A673 (cell line): ENCODE measurements at places on chromosomes 3 and 15. TPM values are rescaled to one million over a fixed set of nuclear protein-coding genes. Genes with fewer than 3 reads are reported as not detected.

- no peak for DNase-seq
Observed at GRCh38 chr3:48989126-48989795, 780 bp upstream of the P4HTM start.

DNA sequence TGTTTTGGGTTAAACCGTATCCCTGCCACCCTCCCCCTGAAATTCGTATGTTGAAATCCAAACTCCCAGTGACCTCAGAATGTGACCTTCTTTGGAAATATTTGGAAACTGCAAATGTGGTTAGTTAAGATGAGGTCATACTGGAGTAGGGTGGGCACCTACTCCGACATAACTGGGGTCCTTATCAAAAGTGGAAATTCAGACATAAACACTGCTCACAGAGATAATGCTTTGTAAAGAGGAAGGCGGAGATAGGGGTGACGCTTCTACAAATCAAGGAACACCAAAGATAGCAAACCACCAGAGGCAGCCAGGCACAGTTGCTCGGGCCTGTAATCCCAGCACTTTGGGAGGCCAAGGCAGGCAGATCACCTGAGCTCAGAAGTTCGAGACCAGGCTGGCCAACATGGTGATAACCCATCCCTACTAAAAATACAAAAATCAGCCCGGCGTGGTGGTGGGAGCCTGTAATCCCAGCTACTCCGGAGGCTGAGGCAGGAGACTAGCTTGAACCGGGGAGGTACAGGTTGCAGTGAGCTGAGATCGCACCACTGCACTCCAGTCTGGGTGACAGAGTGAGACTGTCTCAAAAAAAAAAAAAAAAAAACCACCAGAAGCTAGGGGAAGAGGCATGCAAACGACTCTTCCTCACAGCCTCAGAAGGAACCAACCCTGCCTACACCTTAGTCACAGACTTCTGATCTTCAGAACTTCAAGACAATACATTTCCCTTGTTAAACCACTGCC lies 51.1 kb upstream of the CHD2 start:
- no peak for DNase-seq

DNA sequence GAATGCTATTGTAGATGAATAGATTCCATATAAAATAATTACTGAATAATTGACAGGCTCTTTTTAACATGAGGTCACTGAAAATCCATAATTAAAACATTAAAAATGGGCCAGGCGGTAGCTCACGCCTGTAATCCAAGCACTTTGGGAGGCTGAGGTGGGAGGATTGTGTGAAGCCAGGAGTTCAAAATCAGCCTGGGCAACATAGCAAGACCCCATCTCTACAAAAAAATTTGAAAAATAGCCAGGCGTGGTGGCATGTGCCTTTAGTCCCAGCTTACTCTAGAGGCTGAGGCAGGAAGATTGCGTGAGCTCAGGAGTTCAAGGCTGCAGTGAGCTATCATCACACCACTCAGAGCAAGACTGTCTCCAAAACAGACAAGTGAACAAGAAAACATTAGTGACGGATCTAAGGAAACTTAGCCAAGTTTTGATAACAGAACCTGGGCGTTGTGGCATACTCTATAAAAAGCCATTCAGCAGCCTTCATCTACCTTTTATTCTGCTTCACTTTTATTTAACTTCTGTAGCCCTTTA lies 110.5 kb downstream of the KLHL25 start:
- DNase-seq = no peak

- no peak for DNase-seq
Observed at GRCh38 chr3:134544316-134544715, 58.5 kb downstream of the CEP63 start.

CFAP20DC gene
- 0.74 and 1.3 TPM in 2 replicates for total RNA-seq

GOLGA8Q gene
- 0.56 and 1.8 TPM in 2 replicates for total RNA-seq

DAZL gene
- not detected in 2 replicates for total RNA-seq

CD276 gene
- total RNA-seq = 71.4 and 74.6 TPM in 2 replicates
